ENCODE measurements at places on chromosomes 3 and 15.

DNA sequence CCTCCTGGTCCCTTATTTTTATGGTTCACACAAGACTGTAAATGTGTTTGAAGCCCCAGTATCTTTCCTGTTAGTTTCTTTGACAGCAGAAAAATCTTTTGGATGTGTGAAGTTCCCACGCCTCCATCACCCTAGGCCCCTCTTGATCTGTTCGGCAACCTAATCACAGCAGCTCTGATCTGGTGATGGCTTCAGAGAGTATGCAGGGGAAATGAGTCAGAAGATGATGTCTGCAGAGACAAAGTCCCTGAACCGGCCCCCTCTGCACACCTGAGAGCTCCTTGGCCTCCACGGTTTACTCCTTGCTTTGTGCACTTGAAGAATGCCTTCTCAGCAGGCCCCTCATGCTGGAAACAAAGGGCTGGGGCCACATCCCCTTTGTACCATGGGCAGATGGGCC is 63.5 kb downstream of the CLDN11 start:
- DNase-seq, result no peak

DNA sequence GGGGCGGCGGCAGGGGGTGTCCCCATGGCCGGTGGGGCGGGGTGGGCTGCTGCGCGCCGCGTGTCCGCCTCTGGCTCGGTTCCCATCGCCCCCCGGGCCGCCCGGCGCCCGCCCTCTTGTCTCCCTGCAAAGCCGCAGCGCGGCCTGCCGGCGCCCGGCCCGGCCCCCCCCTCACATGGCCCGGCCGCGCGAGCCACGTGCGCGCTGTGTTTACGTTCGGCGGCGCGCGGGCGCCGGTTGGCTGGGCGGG is 502 bp downstream of the NR1D2 start:
- no peak for DNase-seq

DNA sequence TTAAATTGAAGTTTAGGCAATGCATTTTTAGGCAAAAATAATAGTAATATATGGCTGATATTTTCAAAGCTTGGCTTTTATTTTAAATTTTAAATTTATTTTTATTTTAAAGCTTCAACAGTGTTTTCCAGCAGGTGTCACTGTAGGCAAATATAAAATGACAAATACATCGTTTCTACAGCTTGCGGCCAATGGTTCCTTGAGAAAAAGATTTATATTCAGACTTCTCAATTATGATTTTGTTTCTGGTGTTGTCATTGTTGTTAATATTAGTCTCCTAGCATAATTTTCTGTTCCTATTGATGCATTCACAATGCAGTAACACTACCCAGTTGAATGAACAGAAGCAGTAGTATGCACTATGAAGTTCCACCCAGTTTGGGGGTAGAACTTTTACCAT is 220.7 kb upstream of the DNAJC19 start:
- no peak for DNase-seq

GRCh38 chr3:128782282-128783146 is 56.5 kb downstream of the RAB7A start:
- no peak for DNase-seq

DNA sequence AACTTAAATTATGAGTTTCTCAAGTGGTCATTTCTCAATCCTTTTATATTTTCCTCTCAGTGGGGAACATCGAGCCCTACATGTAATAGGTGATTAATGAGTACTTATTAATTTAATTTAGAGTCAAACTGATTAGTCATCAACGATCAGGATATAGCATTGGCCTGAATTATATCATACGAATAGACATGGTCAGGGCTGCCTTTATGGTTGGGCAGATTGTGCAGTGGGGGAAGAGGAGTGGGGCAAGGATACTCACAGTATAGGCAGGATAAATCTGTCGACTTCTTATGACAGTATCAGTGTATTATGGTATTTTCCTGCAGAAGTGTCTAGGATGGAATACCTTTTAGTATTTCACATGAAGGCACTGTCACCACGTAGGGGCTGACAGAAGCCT is 27.0 kb downstream of the C2CD4A start:
- DNase-seq, result no peak

GRCh38 chr15:51869060-51869421 is 39.6 kb downstream of the TMOD3 start:
- no peak for DNase-seq

GRCh38 chr3:107394502-107394901 is 17.3 kb downstream of the CCDC54 start:
- no peak for DNase-seq

DNA sequence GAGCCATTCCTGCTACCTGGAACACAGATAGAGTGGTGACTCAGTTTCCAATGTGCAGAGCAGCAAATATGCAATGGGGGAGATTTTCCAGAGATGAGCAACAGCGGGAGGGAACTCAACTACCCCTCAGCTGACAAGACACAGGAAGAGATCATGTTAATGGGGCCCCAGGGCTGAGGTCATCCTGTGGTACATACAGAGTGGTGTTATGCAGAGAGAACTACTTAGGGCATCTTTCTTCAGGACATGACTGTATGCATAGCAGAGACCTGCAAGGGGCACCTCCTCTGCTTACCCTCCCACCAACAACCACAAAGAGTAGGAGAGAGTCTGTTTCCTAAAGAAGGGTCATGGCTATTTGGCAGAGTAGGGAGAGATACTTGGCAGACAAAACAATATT is 6.8 kb upstream of the TBC1D5 start:
- DNase-seq, result no peak

- no peak for DNase-seq
Observed at GRCh38 chr3:129557548-129557894, 14.5 kb downstream of the H1-8 start.

DNA sequence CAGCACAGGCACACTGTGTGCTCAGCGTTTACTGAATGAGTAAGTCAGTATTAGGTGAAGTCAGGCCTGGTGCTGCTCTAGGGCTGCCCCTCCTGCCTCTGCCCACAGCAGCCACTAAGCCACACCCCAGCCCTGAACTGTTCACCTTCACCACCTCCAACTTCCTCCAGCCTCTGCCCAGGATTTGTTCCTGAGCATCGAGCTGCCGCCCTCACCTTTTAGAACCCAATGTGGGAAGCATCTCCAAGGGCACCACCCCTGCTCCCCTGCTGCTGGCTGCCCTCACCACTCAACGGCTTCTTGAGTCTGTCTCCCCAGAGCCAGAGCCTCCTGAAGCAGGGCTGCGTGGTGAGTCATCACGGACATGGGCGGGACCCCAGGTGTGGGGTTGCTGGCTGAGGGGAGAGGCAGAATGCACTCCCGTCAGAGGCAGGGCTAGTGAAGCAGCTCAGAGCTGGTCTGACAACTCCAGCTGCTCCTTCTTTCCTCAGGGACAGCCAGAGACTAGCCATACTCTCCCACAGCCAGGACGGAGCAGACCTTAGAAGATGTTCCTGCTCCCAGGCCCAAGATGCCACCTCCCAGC is 5.8 kb downstream of the HYAL2 start:
- DNase-seq, result no peak

DNA sequence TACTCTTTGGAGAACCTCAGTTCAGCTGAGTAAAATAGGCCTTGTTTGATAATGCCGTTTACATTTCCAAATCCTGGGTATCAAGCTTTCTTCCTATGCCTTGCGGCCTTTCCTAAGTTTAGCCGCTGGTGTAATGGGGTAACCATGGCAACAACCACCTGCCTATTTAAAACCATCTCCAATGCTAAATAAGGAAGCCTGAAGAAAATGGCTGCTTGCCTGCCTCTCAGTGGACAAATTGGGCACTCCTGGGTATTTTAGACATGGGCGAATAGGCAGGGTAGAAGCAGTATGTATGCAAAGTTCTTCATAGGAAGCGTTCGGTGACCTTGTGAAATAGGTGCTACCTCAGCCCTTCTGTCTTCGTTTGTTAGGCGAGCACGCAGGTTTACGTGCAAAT is 122.7 kb downstream of the DGKG start:
- no peak for DNase-seq

DNA sequence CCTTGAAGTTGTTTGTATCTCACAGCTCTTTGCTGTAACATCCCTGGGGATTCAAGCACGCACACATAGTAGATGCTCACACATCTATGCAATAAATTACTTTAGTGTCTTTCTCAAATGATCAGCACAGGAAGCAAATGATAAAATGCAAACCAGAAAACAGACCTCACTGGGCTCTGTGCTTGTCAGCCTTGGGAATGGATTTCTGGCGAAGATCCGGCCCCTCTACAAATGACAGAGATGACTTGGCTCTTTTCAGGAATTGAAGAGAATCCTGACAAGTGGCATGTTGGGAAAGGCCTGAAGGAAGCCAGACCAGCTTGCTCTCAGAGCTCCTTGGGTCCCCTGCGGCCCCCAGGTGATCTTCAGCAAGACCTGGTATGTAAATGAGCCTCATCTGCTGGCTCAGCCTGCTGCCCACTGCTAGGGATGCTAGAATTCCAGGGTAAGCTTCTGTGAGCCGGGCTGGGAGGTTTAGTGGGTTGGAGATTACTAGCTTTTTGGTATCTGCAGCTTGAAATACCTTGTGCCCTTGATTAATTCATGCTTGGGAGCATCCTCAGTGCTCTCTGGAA is 54.1 kb downstream of the LPP start:
- DNase-seq, result no peak

DNA sequence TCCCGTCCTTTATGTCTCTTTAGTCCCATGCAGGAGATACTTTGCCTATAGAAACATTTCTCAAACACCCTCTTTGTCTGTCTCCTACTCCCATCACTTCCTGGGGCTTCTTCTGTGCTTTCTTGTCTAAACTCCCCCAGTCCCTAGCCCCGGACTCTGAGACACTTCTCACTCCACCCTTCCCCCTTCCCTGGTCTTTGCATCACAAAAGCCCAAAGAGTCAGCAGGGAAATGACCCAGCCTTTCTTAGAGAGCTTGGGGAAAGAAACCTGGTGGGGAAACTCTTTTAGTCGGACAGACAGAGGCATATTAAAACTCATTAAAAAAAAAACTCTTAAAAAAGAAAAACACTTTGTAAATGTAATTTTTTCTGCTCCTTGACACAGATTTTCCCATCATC is 211.2 kb downstream of the TJP1 start:
- no peak for DNase-seq
